Activated naive CD4-positive, alpha-beta T cell treated with anti-CD3 and anti-CD28 coated beads for 36 hours (primary cell): ENCODE measurements at places on chromosomes 5 and 9.

DNA sequence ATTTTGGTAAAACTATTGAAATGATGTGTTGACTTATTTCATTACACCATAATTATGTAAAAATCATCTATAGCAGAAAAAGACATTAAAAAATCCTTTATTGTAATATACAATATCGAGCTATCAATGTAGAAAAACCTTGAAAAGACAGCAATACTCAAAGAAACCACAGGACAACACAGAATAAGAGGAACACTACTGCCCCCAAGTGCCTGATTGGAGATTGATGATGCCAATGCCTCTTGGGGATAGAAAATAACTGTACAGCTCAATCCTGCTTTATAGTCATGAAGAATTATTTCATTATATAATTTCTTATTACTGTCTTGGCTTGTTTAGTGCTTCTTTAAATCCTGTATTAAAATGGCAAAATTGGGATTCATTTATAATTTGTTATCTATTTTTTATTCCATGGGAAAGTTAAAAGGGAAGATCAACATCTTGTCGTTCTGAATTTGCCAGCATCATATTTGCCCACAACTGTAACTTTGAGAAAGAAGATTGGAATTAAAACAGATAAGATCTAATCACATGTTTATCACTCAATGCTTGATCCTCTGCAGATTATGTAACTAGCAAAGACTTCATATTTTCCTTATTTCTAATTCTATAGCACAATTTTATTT, 337.5 kb downstream of the CDH9 start:
- peak; percentile 35 for DNase-seq

DNA sequence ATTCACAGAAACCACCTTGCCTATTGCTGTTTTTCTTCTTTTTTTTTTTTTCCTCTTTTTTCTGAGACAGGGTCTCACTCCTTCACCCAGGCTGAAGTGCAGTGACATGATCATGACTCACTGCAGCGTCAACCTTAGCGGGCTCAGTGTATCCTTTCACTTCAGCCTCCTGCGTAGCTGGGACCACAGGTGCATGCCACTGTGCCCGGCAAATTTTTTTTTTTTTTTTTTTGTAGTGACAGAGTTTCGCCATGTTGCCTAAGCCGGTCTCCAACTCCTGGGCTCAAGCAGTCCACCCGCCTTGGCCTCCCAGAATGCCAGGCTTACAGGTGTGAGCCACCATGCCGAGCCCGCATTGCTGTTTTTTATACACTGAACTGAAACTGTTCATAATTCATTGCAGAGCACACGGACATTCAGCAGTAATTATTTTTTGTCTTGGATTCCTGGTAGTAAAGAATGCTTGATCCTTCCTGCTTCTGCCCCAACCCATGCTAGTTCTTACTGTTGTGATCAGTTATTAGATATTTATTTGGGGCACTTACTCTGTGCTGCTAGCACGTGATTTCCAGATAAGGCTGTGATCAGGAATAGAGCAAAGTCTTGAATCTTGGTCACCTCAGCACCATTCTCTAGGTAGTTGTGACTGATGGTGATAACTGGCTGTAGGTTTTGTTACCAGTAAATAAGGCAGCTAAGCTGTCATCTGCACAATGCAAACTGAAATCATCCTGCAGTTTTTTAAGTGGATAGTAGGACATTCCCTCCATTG, 14.0 kb downstream of the MAP3K1 start:
- peak; percentile 82 for DNase-seq

DNA sequence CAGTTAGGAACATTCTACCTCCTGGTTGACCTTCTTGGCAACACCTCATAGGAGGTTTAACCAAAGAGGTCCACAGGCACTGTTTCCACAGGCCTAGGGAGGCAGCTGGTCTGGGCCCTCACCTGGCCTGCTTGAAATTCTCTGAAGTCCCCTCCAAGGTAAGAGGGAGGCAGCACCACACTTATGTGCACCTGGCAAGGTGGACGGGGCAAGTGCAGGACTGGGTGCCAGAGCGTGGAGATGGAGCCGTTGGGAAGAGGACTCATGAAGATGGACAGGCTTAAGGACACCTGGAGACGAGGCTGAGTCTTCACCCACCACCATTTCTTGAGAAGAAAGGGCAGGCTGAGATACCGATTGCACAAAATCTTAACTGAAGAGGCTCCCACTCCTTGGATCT, 6.6 kb upstream of the BARHL1 start:
- DNase-seq: no peak

- DNase-seq: no peak
Measured at GRCh38 chr5:177023303-177023664, 788 bp downstream of the ZNF346 start.

- peak; percentile 30 for DNase-seq
Measured at GRCh38 chr9:971901-972500, 4.5 kb upstream of the DMRT3 start.

- DNase-seq: no peak
Measured at GRCh38 chr5:177339107-177339638, 12.3 kb downstream of the LMAN2 start.

GRCh38 chr5:143016777-143017516, 246.8 kb downstream of the ARHGAP26 start:
- DNase-seq: peak; percentile 77

GRCh38 chr9:89661391-89661949, 56.7 kb downstream of the GADD45G start:
- no peak for DNase-seq

GRCh38 chr5:61085885-61086284, 76.4 kb downstream of the SMIM15 start:
- DNase-seq: no peak

DNA sequence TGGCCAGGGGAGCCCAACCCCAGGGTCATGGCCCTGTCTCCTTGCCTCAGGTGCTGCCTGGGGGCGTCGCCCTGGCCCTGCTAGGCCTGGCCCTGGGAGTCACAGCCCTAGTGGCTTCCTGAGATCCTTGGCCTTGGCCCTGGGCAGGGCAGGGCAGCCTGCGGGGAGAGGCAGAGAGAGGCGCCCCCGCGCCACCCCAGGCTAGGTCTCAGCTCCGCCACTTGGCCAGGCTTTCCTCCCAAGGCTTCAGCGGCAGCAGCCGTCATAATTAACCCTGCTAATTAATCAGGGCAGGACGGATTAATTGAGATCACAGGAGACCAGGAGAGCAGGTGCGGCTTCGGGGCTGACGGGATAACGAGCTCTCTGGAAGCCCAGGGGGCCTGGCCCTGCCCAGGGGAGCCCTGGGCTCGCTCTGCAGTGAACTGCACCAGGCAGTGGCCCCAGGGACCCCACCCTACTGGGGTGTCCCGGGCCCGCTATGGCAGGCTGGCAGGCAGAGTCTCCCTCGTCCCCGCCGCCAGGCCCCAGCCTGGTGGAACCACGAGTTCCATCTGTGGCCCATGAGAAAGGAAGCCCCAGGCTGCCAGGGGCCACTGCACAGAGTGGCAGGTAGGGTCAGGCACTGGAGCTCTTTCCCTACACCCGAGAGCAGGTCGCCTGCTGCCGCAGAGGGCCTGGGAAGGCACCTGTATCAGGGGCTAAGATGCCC, 269.6 kb downstream of the PBX3 start:
- DNase-seq: no peak

GRCh38 chr9:5630081-5630507, 1.2 kb downstream of the RIC1 start:
- no peak for DNase-seq

DNA sequence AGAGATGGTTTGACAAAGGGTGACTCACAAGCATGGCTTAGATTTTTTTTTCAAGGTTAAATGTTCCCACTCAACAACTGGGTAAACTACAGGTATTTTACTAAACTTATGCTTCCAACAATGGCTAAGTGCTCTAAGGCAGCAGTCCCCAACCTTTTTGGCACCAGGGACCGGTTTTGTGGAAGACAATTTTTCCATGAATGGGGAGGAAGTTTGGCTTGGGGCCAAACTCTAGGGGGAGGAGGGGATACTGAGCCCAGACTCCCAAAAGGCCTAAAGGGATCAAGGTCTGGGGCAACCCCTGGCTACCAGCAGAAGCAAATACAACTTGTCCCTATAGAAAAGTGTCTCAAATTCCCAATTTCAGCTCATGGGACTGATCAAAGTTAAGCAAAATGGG, 32.0 kb upstream of the HSD17B3 start:
- DNase-seq: no peak

DNA sequence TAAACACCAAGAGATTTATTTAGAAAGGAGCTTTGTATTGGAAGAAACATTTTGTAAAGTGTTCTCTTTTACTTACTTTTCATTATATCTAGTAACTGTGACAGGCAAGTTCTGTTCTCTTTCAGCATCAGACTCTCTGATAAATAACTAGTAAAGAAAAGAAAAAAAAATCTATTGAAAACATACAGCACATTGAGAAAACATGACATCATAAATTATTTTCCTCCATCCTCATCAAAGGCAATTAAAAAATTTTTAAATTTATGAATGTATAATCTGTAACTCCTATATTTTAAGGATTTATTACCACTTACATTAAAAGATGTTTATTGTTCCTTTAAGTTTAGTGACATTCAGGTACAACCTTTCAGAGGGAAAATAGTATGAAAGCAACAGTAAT, 11.1 kb downstream of the CCNH start:
- no peak for DNase-seq

GRCh38 chr5:173278172-173278571, 43.2 kb upstream of the NKX2-5 start:
- DNase-seq: no peak

GRCh38 chr9:15944341-15944740, 391.5 kb downstream of the CCDC171 start:
- no peak for DNase-seq

DNA sequence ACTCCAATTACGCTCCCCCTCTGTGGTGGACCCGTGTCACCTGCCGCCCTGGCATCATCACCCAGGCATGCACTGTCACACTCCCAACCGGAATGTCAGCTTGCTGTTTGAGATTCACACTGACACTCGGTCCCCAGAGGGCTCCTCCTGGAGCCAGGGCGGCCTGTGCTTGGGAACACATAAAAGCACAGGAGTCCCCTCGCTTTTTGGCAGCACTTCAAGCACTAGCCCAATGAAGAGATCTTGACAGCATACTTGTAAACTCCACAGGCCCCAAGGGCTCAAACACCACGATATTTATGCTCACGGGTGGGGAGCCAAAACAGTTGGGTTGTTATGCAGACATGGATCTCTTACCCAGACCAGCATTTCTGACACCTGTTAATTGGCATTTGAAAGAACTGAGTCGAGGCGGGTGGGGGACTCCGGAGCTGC, 90.8 kb upstream of the EGFLAM start:
- DNase-seq: no peak

- DNase-seq: no peak
Measured at GRCh38 chr9:105291938-105292337, 47.5 kb downstream of the SLC44A1 start.

GRCh38 chr9:130453487-130453886, 8.7 kb downstream of the ASS1 start:
- DNase-seq: no peak
